ENCODE measurements at places on chromosomes 6 and 20.

GRCh38 chr20:3224681-3225421 lies 14.1 kb downstream of the SLC4A11 start:
- no peak for DNase-seq

- no peak for DNase-seq
Measured at GRCh38 chr6:203661-204060, 88.6 kb upstream of the DUSP22 start.

- no peak for DNase-seq
Measured at GRCh38 chr6:84645000-84645399, 119.4 kb downstream of the TBX18 start.

- no peak for DNase-seq
Measured at GRCh38 chr20:16699293-16699692, 30.5 kb upstream of the SNRPB2 start.

GRCh38 chr20:14538433-14538832 lies 201.0 kb upstream of the FLRT3 start:
- no peak for DNase-seq

GRCh38 chr6:27433714-27434113 lies 39.2 kb downstream of the ZNF184 start:
- DNase-seq: no peak

DNA sequence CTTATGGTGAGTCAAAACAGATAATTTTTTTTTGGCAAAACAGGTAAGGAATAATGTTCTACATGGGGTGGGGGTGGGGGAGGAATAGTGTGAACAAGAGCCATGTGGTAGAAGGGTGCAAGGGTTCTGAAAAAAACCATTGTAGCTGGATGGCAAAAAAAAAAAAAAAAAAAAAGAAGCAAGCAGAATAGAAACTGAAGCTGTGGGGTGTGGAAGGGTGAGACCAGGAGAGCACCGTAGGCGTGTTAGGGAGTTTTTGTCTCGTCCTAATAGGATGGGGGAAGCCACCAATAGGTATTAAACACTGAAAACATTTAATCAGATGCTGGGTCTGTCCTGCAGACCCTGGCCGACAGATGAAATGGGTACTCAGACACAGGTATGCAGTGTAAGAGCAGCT lies 110.1 kb downstream of the ADTRP start:
- no peak for DNase-seq

GRCh38 chr6:170098428-170099170 lies 192.3 kb downstream of the DLL1 start:
- DNase-seq: no peak

Data from naive B cell (primary cell).